ENCODE measurements at places on chromosomes 16 and 17. TPM values are rescaled to one million over a fixed set of nuclear protein-coding genes. Genes with fewer than 3 reads are reported as not detected.

DNA sequence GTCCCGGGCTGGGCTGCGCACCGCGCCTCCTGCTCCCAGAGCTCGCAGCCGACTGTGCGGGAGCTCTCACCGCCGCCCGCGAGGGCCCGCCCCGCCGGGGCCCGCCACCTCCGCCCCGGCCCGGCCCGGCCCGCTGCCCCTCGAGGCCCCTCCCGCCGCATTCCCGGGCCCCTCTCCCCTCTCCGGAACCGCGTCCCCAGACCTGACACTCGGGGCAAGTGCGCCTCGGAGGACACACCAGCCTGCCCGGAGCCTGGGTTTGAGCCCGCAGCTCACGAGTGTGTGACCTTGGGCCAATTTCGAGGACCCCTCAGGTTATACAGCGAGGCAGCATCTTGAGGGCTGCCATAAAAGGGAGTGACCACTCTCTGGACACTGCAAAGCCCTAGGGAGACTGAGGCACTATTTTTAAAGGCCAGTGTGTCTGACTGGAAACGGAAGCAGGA lies 2.0 kb upstream of the GRIN2C start:
- DNase-seq = no peak

GRCh38 chr16:8155275-8155674 lies 435.0 kb downstream of the TMEM114 start:
- no peak for DNase-seq

DNA sequence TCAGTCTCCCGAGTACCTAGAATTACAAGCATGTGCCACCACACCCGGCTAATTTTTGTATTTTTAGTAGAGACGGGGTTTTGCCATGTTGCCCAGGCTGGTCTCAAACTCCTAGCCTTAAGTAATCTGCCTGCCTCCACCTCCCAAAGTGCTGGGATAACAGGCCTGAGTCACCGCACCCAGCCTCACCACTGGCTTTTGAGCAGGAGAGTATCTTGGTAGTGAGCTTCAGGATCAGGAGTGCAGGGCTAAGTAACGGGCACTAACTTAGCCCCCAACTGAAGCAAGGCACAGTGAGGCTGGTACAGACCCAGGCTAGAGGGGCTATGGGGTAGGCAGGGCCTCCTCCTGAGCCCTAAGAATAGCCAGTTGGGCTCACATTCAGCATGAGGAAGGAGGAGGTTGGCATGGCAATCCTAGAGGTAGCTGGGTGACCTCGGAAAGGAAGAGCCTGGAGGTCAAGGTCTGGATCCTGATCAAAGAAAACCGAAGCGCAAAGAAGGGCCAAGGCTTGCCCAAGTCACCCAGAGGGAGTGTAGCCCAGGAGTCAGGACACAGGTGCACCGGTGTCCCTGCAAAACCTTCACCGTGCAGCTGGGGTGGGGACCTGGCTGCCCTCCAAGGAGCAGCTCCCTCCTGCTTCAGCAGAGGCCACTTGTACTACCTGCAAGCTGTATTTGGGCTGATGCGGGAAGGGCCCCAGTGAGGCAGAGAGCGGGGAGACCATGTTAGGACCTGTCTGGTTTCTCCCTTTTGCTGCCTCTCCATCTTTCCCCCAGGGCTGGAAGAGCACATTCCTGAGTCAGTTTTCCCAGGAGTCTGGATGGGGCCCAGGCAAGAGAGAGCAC lies 1.3 kb upstream of the ADGRG5 start:
- no peak for DNase-seq

- DNase-seq = no peak
Observed at GRCh38 chr17:5678171-5678570, 93.9 kb upstream of the NLRP1 start.

- DNase-seq = no peak
Observed at GRCh38 chr16:13322336-13322735, 420.9 kb downstream of the SHISA9 start.

DNA sequence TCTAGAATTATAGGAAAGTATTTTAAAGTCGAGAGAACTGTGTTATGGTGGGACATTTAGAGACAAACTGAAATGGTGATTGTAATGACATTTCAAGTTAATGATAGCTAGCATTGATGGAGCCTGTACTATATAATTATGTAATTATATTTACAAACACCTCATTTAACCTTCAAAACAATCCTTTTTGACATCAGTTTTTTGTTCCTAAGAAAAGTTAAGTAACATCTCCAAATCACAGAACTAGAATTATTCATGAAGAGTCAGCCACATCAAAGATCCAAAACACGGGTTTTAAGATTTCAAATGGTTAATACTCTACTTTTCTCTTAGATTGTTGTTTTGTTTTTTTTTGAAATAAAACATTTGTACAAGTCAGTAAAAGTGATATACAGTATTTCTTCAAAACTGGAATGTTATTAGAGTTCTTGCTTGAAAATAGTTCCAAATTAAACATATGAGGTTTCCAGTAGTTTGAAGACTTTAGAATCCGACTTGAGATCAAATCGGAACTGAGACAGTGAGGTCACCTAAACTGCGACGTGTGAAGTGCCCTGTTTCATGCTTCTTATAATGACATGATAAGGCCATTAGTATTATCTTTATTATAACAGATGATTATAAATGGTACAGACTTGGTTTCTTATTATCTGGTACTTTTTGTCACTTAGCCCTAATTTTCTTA lies 264.9 kb upstream of the TBX2 start:
- DNase-seq = no peak

- no peak for DNase-seq
Observed at GRCh38 chr17:64296246-64296645, 33.2 kb upstream of the TEX2 start.

DNA sequence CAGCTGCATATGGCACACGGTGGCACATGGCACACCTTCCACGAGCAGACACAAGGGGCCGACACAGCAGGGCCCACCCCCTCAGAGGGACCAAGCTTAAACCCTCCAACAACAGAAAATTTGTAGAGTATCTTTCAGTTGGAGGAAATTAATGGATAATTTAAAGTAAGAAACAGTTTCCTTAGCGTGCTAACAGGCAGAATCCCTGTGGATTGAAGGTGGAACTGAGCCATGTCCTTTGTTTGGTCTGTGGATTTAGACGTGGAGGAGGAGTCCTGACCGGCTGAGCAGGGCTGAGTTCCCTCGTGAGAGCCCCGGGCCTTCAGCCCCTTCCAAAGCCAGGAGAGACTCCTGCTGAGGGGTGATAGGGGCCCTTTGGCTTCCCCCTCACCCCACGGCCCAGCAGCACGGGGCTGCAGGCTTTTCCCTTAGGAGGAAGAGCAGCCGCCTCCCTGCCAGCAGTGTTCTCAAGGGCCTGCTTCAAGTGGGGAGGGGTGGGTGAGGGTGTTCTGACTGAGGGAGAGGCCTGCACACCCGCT lies 1.4 kb upstream of the CYB561 start:
- DNase-seq = no peak

DNA sequence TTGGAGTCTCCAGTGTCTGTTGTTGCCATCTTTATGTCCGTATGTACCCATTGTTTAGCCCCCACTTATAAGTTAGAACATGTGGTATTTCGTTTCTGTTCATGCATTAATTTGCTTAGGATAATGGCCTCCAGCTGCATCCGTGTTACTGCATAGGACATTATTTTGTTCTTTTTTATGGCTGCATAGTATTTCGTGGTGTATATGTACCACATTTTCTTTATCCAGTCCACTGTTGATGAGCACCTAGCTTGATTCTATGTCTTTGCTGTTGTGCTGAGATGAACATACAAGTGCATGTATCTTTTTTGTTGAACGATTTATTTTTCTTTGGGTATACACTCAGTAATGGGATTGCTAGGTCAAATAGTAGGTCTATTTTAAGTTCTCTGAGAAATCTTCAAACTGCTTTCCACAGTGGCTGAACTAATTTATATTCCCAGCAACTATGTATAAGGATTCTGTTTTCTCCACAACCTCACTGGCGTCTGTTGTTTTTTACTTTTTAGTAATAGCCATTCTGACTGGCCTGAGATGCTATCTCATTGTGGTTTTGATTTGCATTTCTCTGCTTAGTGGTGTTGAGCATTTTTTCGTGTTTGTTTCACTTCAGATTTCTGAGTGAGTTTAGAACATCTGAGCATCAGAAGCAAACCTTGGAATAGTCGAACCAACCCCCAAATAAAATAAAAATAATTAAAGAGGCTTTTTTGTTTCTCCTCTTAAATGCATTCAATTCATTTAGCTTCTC lies 304.7 kb downstream of the ZFHX3 start:
- no peak for DNase-seq

DNA sequence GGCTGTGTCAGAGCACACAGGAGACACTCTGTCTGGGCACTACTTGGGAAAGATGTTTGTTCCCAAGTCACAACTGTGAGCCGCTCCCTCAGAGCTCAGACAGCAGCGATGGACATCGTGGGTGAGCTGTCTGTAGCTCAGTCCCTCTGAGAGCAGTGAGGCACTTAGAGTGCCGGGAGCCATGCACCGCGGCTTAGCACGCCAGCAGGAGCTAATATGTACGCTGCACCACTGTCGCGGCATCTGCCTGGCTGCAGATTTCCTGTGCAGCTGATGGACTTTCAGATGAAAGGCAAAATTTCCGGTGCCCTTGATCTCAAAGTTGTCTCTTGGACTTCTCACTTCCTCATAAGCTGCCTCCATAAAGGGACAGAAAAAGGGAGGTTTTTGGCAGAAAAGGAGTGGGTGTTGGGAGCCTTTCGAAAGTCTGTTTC lies 92.8 kb upstream of the ZNF469 start:
- no peak for DNase-seq

- DNase-seq = no peak
Observed at GRCh38 chr17:5769593-5770354, 185.5 kb upstream of the NLRP1 start.

DNA sequence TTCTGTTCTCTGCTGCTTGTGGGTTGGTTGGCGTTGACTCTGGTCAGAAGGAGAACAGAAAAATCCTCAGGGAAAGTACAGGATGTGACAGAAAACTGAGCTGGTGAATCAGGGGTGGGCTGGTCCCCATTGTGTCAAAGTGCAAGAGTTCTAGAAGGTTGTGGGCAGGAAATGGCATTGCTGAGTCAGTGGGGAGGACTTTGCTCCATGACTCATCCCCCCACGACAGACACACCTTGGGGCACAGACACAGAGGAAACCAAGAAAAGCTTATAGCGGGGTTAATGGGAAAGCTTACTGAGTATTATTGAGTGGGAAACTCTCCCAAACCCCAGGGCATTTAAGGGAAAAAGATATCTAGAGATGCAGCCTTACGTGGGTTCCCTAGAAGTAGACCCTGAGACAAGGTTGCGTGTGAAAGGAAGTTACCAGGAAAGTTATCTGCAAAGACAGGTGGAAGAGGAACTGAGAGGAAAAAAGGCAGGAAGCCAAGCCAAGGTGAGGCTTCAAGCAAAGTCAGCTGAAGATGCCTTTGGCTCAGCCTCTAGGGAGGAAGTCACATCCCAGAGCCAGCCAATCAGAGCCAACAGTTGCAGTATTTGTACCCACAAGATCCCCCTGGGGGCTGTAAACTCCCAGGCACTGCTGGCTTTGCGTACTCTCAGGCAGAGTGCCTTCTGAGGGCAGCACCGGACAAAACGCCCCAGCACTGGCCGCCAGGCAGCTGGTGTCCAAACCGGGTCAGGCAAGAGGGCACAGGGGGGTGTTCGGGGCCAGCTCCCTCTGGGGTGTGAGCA lies 86.4 kb downstream of the FOXL1 start:
- no peak for DNase-seq

DNA sequence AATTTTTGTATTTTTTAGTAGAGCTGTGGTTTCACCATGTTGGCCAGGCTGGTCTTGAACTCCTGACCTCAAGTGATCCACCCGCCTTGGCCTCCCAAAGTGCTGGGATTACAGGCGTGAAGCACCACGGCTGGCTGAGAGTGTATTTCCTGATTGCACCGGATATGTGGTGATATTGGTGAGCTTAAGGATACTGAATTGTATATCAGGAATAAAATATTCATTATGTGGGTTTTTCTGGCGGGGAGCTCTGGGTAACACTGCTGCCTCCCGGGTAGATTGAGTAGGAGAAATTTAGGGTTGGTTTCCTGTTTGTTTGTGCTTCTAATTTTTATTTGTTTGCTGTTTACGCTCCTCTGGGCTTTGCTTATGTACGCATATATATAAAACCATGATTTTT lies 7.7 kb upstream of the TMEM98 start:
- no peak for DNase-seq

DNA sequence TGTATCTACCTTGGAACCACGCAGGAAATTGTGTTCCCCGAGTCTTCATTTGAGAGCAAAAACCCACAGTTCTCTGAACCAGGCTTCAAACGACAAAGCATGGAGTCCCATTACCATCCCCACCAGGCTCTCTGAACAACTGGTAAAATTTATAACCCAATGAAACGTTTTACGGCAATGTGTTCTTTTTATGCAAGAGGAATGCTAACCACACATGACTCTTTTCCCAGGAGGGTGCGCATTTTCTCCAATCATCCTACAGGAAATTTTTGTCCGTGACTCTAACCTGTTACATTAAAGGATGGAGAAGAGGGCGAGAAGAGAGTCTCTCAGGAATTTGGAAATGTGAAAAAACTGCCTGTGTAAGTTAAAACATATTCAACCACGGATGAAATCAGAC lies 17.8 kb downstream of the STX8 start:
- DNase-seq = no peak

GRCh38 chr17:15413101-15413771 lies 54.2 kb downstream of the CDRT4 start:
- no peak for DNase-seq

DNA sequence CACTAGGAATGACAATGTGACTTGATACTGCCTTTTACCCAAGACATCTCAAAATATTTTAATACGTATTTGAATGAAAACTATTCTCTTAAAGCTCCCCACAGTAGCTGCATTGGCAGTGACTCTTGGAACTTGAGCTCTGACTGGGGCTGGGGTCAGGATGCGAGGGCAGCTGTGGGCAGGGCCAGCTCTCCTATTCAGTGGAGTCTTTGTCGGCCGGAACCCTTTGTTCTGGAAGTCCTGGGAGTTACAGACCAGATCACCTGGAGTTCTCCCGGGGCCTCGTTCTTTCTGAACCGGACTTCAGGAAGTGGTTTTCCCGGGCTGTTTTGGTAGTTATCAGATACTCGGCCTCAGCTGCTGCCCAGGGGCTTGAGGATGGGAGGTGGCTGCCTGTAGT lies 84.9 kb downstream of the NPIPB11 start:
- no peak for DNase-seq

GRCh38 chr16:4232541-4233386 lies 9.1 kb downstream of the SRL start:
- DNase-seq = no peak

- no peak for DNase-seq
Observed at GRCh38 chr16:28186752-28187151, 25.0 kb downstream of the XPO6 start.

- no peak for DNase-seq
Observed at GRCh38 chr16:65229191-65229662, 107.4 kb upstream of the CDH11 start.

GRCh38 chr16:89843409-89844350 lies 15.4 kb downstream of the SPIRE2 start:
- no peak for DNase-seq

ZNF205 gene
- 8.9 TPM for total RNA-seq

NPIPB9 gene
- total RNA-seq = 9.3 TPM

CEP295NL gene
- 4.8 TPM for total RNA-seq

CCDC154 gene
- 0.37 TPM for total RNA-seq

ANKS3 gene
- 22.1 TPM for total RNA-seq

MEFV gene
- total RNA-seq = 0.58 TPM
